ENCODE measurements at places on chromosomes 4 and X. TPM values are rescaled to one million over a fixed set of nuclear protein-coding genes. Genes with fewer than 3 reads are reported as not detected.

- no peak for DNase-seq
Measured at GRCh38 chr4:7411896-7412553, 22.7 kb downstream of the PSAPL1 start.

The RBMXL3 gene
- polyA plus RNA-seq: not detected

GRCh38 chr4:57064811-57065711 lies 45.1 kb downstream of the IGFBP7 start:
- no peak for DNase-seq

The F9 gene
- polyA plus RNA-seq: not detected

- no peak for DNase-seq
Measured at GRCh38 chr4:146124023-146124680, 51.4 kb upstream of the LSM6 start.

DNA sequence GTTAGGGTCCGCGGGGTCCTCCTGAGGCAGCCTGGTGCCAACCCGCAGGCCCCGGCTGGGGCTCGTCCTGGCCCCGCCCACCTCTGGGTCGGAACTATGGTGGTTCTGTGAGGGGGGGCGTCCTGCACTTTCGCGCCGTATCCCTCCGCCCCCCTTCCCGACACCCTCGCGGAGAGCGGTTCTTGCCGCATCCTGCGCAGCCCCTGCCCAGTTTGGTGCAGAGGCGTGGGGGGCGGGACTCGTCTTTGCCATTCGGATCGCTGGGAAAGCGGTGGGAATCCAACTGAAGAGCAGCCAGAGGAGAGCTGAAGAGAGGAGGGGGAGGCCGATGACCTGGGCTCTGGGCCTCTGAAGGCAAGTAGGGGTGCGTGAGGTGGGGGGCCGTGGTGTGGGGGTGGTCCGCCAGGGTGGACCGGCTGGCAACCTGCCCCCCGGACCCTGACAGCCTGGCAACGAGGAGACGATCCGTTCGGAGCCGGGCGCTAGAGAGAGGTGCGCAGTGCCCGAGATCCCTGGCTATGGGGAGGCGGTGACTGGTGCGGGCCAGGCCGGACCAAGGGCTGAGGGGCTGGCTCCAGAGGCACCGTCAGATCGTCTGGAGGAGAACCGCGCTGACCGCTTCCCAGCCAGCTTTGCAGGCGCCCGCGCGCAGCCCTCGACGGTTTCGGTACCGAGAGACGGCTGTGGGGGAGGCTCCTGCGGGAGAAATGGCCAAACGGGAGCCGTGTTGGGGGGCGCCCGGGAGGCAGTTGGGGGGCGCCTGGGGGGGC lies at the start of gene GPRASP1:
GPRASP1 (plus strand) TSS at position 242 of the 770 bp plus-strand sequence. CDS start 2,431 bp downstream, outside the sequence.
- DNase-seq: no peak

- DNase-seq: no peak
Measured at GRCh38 chrX:45518552-45518951, 317.9 kb upstream of the DIPK2B start.

DNA sequence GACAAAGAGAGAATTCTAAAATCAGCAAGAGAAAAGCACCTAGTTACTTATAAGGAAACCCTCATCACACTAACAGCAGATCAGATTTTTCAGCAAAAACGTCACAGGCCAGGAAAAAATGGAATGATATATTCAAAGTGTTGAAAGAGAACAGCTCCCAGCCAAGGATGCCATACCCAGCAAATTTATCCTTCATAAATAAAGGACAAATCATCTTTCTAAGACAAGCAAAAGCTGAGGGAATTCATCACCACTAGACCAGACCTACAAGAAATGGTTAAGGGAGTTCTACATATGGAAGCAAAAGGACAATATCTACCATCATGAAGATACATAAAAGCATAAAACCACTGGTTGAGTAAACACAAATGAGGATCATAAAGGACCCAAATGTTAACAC lies 53.6 kb downstream of the MANBA start:
- DNase-seq: no peak

- DNase-seq: no peak
Measured at GRCh38 chr4:69649629-69650028, 3.4 kb downstream of the UGT2A1 start.

Measured in CD14-positive monocyte (primary cell).